ENCODE measurements at places on chromosomes 6 and 20.

DNA sequence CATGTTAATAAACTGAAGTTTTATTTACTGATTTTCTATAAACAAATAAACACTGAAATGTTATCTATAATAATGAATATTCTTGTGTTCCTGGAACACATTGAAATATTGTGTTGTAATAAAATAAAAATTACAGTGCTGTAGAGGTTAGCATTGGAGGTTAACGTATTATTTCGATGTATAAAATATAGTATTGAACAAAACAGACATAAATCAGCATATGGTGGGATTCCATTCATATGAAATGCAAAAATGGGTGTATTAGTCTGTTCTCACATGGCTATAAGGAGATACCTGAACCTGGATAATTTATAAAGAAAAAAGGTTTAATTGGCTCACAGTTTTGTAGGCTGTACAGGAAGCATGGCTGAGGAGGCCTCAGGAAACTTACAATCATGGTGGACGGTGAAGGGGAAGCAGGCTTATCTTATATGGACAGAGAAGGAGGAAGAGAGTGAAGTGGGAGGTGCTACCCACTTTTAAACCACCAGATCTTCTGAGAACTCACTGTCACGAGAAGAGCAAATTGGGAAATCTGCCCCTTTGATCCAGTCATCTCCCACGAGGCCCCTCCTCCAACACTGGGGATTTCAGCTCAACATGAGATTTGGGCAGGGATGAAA, 24.6 kb upstream of the BMP6 start:
- DNase-seq = no peak

GRCh38 chr20:58256842-58257241, 28.4 kb upstream of the ANKRD60 start:
- no peak for DNase-seq

DNA sequence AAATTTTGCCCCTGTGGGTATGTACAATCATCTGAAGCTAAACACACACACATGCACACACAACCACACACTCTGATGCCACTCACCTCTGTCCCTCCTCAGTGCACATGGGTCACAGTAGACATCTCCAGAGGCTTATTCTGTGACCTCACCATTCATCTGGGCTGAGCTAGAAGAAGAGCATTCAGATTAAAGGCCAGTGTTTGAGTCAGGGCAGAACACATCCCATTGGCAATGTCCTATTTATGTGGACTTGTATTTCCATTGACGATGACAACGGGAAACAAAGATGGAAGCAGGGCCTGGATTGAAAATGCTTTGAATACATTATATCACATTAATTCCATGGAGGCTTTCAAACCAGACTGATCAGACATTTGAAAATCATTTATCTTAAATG, 26.8 kb upstream of the SLC22A23 start:
- DNase-seq = no peak

DNA sequence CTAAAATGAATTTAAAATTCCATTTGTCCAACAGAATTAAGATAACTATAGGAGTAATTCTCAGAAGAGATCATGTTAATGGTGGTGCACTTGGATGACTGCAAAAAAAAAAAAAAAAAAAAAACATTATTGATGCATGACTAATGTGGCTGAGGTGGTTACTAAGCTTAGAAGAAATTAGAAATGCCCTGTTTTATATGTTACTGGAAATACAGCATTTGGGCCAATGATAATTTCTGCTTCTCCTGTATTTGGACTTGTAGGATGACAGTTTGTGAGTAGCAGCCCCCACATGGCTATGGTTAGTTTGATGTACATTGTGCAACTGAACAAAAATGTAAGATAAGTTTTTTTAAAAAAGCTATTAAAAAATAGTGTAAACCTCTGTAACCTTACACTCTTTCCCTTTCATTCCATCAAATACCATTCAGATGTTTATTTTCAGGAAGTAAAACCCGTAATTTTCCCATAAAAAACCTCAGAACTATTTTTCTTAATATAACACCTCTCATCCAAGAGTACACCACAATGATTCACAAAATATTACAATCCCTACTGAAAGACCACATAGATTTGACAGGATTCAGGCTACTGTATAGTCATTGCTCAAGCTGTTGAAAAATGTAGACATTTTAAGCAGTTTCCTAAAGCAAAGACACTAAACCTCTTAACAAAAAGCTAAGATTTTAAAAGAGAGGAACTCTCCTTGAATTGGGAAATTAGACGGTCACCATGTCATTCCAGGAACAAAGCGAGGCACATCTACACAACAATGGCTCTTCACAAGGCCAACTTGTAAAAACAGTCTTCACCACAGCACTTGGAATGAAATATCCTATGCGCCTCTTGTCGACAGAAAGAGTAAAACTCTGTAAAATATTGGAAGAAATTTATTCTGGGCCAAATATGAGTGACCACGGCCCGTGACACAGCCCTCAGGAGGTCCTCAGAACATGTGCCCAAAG, 83.0 kb downstream of the WDR27 start:
- no peak for DNase-seq

DNA sequence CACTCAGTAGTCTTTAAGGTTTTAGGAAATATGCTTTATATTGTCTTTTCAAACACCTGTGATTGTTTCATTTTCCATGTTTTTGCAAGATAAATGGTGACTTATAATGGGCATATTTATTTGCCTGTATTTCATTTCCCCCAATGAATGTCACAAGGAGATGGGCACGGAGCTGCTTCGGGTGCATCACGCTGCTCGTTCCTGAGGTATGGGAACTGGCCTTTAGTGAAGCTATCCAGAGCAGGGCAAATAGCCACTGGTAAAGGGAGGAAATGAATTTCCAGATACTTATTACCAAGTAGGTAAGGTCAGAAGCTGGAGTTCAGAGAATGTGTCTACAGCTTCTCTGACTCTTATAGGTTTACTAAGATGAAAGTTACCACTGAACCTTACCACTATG, 3.7 kb downstream of the POU3F2 start:
- DNase-seq = no peak

GRCh38 chr20:37898233-37899104, 4.5 kb upstream of the VSTM2L start:
- DNase-seq = no peak

DNA sequence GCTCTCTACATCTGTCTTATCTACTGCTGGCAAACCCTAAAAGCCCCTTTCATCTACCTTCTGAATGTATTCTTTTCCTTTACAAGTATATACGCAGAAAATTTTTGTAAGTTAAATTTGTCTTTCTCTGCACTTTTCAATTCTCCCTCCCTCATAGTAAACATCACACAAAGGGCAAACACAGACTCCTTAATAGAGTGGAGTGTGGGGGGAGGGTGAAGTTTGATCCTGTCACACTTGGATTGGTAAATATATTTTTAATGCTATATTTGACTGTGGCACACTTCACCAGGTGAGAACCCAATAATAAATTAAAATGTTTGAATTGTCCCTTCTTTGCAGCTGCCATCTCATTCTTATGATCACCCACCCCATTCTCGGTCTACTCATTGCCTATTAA, 33.2 kb upstream of the PAQR8 start:
- no peak for DNase-seq

- no peak for DNase-seq
These were observed 11.4 kb downstream of the MYLK4 start for GRCh38 chr6:2739335-2739734.

GRCh38 chr6:23783901-23784300, 342.1 kb upstream of the NRSN1 start:
- DNase-seq = no peak

DNA sequence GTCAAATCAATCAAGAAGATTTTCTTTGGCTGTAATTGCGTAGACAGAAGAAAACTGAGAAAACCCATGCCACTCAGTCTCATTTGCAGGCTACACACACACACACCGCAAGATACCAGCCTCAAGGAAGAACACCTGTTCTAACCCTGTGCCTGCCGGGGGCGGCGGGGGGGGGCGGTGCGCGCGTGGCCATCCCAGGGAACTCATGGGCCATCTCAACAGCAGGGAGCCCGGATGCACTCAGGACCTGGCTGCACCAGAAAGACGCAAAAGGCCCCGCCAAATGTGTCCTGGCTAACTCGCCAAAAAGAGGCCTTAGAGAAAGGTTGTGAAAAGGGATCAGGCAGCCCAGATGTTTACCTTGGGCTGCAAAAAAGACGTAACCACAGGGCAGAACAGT, 2.1 kb downstream of the B3GAT2 start:
- DNase-seq = no peak

DNA sequence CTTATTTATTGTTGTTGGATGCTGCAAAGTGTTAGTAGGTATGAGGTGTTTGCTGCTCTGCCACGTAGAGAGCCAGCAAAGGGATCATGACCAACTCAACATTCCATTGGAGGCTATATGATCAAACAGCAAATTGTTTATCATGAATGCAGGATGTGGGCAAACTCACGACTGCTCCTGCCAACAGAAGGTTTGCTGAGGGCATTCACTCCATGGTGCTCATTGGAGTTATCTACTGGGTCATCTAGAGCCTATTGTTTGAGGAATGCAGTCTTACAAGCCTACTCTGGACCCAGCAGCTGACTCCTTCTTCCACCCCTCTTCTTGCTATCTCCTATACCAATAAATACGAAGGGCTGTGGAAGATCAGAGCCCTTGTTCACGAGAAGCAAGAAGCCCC, 12.1 kb downstream of the MICB start:
- DNase-seq = no peak

DNA sequence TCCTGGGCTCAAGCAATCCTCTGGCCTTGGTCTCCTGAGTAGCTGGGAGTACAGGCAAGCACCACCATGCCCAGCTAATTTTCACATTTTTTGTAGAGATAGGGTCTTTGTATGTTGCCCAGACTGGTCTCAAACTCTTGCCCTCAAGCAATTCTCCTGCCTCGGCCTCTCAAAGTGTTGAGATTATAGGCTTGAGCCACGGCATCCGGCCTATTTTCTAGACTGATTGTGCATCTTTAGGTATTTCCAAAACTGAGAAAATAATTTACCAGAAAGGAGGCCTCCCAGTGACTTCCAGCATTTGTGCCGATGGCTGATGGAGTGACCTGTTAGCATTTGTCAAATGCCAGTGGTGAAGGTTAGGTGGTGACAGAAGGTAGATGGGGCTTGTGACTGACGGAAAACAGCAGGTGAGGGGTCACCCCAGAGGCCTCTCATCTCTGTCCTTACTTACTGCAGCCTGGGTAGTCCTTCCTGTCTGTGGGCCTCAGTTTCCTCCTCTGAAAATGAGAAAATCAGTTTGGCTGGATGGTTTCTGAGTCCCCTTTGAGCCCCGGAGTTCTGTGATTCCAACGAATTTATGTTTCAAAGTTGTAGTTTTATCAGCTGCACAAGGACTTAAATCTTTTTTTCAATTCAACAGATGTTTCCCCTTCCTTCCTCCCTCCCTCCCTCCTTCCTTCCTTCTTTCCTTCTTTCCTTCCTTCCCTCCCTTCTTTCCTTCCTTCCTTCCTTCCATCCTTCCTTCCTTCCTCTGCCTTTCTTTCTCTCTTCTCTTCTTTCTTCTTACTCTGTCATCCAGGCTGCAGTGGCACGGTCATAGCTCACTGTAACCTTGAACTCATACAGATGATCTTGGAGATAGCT, 53.5 kb downstream of the TGM2 start:
- no peak for DNase-seq

GRCh38 chr20:59087829-59088433, 45.3 kb upstream of the PRELID3B start:
- peak; percentile 84 for DNase-seq

DNA sequence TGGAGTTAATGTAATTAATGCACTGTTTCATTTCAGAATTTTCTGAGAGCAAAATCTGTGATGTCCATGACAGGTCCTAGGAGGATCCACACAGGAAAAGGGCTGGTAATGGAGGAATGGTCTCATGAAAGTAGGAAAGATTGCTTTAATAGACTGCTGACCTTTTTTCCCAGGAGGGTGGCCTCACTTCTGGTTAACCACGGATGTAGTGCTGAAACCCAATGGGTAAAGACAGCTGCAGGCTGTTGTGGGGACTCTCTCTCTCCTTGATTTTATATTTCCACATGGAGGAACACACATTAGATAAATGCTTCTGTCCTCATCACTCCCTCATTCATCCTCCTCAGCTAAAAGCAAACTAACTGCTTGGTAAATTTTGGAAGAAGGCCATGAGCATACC, 23.6 kb upstream of the RIPOR2 start:
- DNase-seq = no peak

DNA sequence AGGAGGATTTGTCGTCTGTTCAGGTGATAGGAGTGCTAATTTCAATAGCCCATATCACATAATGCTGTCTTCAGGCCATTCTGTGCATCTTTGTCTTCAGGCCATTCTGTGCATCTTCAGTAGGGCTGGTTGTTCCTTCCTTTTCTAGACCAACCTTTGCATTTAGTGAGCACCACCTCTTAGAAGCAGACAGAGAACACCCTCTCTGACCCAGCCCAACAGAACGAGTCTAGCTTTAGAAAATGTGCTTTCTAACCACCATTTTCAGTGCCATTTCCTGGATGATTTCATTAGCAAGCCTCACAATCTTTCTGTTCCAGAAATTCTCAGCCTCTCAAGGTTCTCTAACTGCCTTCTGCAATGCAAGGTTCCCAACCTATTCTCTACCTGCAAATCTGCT, 215.3 kb upstream of the KCNQ5 start:
- no peak for DNase-seq

- DNase-seq = no peak
These were observed 65.7 kb downstream of the MRPL14 start for GRCh38 chr6:44061375-44062104.

DNA sequence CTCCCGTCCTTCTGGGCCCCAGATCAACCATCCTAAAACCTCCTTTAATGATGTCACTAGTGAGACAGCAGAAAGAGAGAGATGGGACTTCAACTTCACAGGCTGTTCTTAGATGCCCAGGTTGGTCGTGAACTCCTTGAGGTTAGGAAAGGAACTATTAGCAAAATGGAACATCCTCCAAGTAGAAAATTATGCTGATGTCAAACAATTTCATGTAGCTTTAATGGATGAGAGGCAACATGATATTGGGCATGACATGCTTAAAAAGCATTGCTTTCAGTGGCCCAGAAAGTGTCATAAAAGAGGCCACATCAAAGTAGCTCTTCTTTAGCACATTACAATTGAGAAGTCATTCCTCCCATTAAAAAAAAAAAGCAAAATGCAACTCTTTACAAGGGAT, 248.1 kb downstream of the PTPRT start:
- no peak for DNase-seq

- DNase-seq = no peak
These were observed 31.6 kb downstream of the DSE start for GRCh38 chr6:116402108-116402937.

DNA sequence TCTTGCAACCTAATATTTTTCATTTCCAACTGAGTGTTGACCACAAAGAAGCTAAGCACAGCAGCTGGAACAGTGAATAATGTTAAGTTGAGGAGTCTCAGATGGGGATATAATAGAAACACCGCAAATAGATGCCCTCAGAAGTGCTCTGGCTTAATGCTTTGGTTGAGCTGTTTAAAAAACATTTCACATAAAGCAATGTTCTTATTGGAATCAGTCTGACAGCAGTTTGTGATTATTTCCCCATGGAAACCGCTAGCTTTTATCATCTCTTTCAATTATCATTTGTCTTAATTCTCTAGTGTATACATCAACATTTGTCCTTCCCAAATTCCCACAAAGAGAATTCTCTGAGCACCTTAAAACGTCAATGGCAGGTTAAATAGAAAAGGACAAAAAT, 30.8 kb downstream of the METTL24 start:
- DNase-seq = no peak

Measured in activated CD4-positive, alpha-beta T cell treated with anti-CD3 and anti-CD28 coated beads for 4 hours (primary cell).